ENCODE measurements at places on chromosomes 12 and 14.

GRCh38 chr12:33427071-33427470, 12.5 kb downstream of the SYT10 start:
- no peak for DNase-seq

GRCh38 chr14:60963761-60964160, 17.1 kb downstream of the TRMT5 start:
- no peak for DNase-seq

DNA sequence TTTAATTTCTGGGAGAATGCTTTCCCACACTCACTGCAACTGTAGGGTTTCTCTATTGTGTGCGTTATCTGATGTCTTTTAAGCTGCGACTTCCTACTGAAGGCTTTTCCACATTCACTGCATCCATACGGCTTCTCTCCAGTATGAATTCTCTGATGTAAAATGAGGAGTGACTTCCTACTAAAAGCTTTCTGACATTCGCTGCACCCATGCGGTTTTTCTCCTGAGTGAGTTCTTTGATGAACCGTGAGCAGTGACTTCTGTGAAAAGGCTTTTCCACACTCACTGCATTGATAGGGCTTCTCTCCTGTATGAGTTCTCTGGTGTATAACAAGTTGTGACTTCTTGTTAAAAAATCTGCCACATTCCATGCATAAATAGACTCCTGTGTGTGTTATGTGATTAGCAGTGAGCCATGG, 29.7 kb downstream of the ZNF605 start:
- no peak for DNase-seq

- no peak for DNase-seq
These were observed 4.7 kb upstream of the KRT77 start for GRCh38 chr12:52708010-52708409.

DNA sequence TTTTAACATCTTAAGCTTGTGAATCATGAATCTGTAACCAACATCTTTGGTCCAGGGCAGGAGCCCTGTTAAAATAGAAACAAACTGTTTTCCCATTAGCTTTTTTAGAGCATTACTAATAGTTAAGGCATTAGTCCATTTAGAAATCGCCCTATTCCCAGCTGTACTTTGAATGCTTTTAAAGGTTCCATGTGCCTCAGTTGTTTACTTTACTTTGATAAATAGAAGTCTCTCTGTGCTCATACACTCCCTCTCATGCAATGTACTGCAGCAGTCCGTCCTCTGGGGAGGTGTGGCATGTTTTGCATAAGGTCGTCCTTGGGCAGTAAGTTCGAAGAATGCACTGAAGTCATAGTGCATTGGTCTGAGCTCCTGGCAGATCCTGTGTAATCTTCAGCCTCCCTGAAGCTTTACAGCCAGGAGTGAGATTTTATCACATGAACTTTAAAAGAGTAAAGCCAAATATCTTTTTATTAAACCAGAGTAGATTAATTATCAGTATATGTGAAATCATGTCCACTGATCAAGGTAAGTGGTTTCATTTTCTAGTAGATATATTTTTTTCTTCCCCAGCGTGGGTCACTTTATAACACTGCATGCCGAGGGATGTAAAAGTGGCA, 134.7 kb downstream of the FGD4 start:
- no peak for DNase-seq

DNA sequence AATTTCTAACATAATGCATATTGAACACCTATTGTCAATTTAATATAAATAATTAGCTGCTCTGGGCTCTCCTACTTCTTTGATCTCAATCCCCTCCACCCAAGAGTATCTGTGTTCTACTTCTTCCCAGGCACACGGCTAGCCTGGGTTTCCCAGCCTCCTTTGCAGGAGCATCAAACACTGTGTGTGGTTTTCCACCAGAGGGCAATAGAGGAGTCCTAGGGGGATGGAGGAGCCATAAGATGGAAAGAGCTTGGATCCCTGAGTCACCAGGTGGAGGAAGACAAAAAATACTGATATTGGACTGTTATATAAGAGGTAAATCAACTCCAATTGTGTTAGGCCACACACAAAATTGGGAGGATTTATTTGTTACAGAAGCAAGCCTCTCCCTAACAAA, 333.7 kb downstream of the GLT1D1 start:
- DNase-seq = no peak

DNA sequence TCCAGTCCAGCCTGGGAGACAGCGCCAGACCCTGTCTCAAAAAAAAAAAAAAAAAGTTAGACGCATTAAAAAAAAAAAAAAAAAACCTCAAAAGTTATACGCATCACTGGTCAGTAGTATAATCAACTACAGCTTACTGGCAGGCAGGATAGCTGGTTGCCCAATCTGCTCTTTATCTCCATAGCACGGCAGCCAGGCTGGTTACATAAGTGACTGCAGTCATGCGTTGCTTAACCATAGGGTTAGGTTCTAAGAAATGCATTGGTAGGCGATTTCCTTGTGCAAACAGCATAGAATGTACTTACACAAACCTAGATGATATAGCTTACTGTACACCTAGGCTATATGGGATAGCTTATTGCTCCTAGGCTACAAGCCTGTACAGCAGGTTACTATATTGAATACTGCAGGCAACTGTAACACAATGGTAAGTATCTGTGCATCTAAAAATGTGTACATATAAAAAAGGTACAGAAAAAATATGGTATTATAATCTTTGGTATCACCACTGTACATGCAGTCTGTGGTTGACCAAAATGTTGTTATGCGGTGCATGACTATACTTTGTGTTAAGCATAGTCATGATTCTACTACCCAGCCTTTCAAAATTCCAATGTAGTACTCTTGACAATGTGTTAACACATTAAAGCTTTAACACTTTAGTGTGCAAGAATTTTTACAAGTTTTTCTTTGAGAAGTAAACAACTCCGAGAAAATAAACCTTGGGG, 8.1 kb downstream of the L2HGDH start:
- DNase-seq = no peak

- DNase-seq = no peak
These were observed 1324.7 kb downstream of the AACS start for GRCh38 chr12:126389961-126390360.

DNA sequence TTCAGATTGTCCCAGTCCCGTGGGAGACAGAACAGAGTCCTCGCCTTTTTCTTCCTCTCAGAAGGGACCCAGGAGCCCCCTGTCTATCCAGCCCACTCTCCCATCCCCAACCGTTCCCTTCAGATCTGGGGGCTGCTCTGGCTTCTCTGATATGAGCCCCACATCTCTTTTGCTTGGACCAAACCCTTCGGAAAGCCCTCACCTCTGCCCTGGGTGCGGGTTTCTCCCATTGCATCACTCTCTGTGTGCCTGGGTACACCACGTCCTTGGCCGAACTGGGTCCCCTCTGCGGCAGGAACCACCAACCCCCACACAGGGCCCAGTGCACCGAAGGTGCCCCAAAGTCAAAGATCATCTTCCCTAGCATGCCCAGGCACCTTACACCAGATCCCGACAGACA, 87.8 kb downstream of the DICER1 start:
- no peak for DNase-seq

DNA sequence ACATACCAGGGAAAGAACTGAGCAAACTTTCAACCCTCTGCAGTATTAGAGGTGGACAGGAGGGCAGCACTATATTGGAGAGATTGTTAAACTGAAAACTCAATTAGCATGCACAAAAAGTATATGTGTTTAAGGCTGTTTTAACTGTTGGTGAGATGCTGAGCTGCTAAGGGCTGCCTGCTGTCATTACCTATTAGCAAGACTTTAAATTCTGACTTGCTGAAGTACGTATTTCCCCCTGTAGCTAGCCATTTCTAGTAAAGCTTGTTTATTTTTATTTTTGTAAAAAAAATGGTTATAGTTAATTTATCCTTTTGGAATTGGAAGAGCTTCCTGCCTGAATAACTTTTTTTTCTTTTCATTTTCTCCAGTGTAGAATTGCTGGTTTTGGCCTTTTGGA, 92.2 kb downstream of the CACNA1C start:
- DNase-seq = no peak

GRCh38 chr14:75514673-75515628, 7.3 kb upstream of the BATF start:
- DNase-seq = peak; percentile 53

DNA sequence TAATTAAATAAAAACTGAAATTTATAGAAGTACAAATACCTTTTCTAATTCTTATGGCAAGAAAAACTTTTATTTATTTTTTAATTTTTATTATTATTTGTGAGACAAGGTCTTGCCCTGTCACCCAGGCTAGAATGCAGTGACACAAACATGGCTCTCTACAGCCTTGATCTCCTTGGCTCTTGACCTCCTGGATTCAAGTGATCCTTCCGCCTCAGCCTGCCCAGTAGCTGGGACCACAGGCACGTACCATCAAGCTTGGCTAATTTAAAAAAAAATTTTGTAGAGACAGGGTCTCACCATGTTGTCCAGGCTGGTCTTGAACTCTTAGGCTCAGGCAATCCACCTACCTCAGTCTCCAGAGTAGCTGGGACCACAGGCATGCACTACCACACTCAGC, 47.4 kb downstream of the COCH start:
- no peak for DNase-seq

DNA sequence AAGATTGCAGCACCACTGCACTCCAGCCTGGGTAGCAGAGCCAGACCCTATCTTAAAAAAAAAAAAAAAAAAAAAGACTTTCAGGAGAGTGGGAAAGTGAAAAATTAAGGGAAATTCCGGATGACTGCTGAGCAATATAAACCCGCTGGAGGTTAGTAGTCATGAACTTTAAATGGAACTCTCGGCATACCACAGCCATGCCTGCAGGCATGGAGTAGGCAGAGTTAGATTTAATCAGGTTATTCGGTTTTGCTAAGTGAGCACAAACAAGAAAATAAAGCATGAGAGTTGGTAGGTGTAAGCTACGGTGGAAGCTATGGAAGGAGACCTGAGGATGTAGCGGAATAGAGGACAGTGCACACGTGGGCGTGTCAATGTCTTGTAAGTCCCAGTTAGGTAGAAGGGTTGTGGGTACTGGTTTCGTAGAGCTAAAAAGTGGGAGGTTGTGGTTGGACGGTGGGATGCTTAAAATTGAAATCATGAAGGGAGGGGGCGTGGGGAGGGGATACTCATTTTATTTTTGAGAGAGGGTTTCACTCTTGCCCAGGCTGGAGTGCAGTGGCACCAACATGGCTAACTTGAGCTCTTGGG, 11.8 kb upstream of the TUBA1C start:
- no peak for DNase-seq

DNA sequence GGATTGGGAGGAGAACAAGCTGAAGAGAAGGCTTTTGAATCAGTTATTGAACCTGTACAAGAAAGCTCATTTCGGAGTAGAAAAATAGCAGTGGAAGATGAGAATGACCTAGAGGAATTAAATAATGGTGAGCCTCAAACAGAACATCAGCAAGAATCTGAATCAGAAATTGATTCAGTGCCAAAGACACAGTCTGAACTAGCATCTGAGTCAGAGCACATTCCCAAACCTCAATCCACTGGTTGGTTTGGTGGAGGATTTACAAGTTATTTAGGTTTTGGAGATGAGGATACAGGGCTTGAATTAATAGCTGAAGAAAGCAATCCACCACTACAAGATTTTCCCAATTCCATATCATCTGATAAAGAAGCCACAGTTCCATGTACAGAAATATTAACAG, 13.5 kb downstream of the MIA2 start:
- DNase-seq = no peak

GRCh38 chr14:104706733-104707607, 17.1 kb upstream of the ADSS1 start:
- DNase-seq = no peak

DNA sequence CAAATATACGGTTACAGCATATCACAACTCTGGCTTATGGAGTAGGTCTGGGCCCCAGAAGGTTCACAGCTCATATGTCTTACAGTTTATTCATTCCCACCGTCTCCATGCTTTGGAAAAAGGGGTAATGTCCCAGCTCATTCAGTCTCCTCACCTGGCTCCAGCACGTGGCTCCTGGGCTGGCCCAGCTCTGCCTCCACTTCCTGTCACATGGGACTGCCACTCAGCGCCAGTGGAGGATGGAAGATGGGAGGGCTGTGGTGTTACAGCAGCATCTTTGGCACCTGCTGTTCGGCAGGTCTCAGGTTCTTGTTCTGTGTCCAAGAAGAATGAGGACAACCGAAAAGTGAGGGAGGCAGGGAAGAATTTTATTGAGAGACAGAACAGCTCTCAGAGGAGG, 216.3 kb upstream of the ATXN7L3B start:
- DNase-seq = no peak

- DNase-seq = no peak
These were observed 2.7 kb upstream of the FAM222A start for GRCh38 chr12:109710747-109711595.

DNA sequence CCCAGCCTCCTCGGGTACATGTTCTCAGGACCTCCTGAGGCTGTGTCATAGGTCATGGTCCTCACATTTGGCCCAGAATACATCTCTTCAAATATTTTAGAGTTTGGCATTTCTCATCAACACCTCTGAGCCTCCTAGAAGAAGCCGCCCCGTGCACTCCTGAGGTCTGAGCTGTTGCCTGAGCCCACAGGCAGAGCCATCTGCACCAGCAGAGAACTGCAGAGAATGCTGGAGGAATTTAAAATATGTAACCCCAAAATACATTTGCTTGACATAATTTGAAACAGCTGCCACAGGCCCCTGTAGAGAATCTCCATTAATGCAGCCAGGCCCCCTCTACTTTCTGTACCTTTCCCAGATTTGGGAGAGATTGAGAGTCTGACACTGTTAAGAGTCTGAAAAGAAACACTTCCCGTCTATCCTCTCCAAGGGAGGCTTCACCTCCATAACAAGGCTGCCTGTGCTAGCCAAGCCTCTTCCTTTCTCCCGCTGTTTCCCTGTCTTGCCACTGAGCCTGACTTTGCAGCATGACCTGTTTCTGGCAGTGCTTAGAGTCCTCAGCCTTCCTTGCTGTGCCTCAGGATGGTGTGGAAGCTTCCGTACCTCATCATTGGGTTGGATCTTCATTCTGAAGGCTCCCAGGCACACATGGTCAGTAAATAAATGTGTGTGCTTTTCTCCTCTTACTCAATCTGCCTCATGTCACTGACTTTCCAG, 95.4 kb upstream of the SFSWAP start:
- no peak for DNase-seq

DNA sequence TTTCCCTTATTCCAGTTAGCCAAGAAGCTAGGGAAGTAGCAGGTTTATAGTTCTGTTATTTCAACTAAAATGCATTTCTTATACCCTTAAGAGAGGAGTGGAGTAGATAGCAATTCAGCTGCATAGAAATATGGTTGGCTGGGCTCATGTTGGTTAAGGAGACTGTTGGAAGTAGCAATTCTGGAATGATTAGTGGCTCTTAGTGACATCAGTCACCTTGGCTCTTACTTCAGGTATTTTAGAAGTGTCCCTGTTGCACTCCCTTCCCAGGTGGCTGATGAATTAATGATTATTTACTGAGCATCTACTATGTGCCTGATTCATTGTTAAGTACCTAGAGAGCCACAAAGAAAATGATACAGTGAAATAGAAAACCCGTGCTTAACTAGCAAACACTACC, 128.1 kb downstream of the MGST1 start:
- DNase-seq = no peak
